ENCODE measurements at places on chromosomes 16 and 17.
A peak's percentile ranks its signal among the peaks of the same experiment; 100 is the strongest.

DNA sequence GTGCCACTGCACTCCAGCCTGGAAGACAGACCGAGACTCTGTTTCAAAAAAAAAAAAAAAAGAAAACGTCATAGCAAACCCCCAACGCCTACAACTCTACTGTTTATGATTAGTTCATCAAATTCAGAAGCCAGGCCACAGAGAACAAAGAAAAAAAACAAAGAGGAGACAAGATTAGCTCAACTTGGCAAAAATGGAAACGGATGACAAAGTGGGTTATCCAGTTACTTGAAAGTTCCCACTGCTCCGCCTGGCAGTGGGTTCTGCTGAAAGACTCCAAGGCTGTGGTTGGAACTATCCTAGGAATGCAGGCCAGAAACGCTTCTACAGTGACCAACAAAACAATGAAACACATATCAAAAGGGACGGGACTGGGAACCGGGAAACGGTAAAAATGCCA, 53.1 kb downstream of the MRM3 start:
- peak; percentile 100 for DNase-seq

DNA sequence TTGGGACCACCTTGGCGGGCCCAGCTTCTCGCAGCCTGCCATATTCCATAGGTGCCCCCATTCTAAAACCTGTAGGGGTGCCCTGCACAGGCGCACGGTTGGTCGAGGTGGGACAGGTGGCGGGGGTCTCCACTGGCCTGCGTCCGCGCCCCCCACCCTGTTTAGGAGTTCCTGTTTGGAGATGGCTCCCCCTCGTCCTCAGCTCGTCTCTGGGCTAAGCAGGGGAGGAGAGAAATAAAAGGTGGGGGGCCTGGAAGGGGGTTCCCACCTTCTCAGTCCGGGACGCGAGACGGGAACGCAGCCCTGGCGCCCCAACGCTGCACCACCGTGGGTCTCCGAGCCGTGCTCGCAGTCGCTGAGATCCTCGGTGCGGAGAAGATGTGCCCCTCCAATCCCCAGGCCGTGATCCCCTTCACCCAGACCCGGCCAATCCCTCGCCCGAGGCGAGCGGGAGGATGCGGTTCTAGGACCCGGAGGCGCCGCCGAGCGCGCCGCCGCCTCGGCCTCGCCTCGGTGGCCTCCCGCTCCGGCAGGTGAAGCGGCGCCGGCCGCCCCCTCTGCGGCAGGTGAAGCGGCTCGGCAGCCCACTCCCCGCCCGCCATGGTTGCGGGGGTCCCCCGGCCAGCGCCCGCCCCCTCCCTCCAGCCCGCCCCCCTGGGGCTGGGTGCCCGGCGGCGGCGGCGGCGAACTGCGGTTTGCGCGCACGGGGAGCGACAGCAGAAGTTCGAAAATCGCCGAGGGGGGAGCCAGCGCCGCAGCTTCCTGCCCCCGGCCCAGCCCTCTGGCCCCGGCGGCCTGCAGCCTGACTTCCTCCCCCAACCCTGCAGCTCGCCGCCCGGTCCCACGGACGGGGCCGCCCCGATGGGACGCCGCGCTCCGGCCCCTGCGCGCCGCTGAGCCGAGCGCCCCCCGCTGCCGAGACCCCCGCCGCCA, at the start of gene FMNL1:
FMNL1 (plus strand) TSS at position 805 of the 933 bp plus-strand sequence. CDS start 240 bp downstream, outside the sequence.
- DNase-seq: no peak

DNA sequence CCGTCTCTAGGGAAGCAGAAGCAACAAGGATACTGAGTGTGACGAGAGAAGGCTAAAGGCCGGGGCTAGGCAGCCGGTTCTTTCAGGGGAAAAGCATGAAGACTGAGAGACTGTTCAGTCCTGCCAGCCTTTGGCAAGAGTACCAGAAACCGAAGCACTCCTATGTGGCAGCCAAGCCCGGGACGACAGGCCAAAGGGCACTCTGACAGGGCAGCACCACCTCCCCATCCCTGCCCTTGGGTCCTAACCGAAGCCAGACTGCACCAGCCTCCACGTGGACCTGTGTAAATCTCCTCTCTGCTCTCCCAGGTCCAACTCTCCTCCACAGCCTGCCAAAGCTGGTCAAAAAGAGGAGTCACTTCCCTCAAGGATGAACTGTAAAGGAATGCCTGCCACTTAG, 23.5 kb upstream of the ALOX15 start:
- DNase-seq: no peak

DNA sequence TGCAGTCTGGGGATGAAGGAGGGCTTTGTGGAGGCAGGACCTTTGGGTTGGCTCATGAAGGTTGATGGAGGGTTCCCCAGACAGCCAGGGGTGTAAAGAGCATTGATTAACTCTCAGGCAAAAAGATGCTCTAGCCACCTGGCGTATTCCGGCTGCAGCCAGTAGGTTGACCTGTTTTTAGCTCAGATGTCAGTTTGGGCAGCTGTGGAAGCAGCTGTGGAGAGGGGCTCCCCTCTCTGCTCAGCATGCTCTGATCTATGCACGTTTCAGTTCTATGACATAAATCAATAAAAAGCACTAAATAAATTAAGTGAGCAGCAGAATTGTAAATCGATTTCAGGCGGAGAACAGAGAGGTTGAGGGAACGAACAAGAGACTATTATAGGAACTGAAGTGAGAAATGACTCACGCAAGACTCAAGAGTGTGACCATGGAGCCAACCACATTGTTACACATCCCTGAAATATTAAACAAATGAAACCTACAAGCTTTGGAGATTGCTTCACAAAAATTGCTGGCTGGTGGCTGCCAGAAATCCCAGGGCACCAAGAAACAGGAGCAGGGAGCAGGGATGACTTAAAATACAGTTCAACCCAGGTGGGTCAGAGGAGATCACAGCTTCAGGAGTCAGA, 111.9 kb downstream of the GSG1L start:
- DNase-seq: peak; percentile 17

GRCh38 chr16:16018705-16019104, 69.3 kb downstream of the ABCC1 start:
- no peak for DNase-seq

DNA sequence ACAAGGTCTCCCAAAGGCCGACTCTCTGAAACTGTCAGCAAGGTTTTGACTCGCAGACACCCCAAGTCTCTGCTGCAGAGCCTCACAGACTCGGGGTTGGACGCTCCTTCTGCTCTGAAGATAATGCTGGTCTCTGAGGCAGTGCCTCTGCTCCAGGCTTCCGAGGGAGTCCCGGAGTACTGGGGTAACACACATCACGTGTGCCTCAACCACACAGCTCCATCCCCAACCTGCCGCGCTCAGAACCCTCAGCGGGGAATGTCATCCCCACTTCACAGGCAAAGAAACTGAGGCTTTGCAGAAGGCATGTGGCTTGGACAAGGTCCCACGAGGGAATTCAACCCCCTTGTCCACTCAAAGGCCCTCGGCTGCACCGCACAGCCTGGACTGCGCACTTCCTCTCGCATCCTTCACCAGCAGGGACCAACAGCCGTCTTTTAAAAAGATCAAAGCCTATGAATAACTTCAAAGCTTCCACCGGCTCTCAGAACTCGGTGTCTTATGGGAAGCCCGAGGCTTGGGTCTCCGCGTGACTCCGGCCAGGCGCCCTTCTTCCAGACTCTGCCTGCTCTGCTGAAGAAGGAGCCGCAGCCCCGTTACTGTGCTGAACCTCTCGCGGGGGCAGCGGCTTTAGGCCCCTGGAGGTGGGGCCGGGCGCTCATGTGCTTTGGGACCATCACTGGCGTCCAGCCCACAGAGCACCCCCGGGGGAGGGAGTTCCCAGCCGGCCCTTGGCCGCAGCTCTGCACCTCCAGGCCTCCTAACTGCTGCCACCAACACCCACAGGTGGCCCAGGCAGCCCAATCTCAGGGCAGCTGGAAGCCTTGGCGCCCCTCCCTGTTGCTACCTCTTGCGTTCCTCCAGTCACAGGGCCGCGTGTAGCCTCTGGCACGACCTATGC, 2.2 kb downstream of the TMEM204 start:
- no peak for DNase-seq

GRCh38 chr16:54112451-54113206, 174.0 kb downstream of the IRX3 start:
- no peak for DNase-seq

- peak; percentile 8 for DNase-seq
Observed at GRCh38 chr17:32584792-32585191, 98.0 kb downstream of the CDK5R1 start.

- no peak for DNase-seq
Observed at GRCh38 chr16:57156351-57156703, 29.5 kb downstream of the PSME3IP1 start.

DNA sequence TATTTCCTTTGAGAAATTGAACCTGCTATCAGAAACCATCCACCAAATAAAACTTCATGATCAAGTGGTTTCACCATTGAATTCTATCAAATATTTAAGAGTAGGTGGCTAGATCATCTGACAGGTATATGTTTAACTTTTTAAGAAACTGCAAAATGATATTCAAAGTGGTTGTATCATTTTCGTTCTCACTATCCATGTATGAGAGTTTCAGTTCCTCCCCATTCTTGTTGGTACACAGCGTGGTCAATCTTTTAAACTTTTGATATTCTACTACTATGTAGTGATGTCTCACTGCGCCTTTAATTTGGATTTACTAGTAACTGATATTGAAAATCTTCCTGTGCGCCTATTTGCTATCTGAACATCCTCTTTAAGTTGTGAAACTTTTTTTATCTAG, 163.7 kb downstream of the CYB561 start:
- DNase-seq: no peak

DNA sequence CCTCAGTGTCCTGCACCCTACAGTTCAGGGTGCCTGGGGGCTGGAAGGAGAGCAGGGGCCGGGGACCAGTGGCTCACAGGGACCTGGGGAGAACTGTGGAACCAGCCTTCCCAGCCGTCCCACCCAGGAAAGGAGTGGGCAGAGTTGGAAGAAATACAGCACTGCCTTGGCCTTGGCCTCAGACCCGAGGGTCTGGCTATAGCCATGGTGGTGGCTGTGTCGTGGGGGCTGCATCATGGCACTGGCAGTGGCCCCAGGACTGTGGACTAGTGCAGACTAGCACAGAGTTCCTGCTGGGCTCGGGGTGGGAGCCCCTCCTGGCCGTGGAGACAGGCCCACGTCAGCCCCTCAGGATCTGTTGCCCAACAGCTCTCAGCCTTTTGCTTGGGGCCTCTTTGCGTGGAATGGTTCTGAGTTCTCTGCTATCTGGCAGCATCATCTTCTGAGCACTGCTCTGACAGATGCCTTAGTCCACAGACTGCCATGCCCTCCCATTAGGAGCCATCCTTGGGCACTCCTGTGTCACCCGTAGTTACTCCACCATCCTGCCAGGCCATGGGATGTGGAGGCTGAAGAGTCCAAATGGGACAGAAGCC, 12.6 kb upstream of the DNASE1 start:
- DNase-seq: no peak

Data from GM04503 (cell line).